ENCODE measurements at places on chromosomes 16 and 17.

DNA sequence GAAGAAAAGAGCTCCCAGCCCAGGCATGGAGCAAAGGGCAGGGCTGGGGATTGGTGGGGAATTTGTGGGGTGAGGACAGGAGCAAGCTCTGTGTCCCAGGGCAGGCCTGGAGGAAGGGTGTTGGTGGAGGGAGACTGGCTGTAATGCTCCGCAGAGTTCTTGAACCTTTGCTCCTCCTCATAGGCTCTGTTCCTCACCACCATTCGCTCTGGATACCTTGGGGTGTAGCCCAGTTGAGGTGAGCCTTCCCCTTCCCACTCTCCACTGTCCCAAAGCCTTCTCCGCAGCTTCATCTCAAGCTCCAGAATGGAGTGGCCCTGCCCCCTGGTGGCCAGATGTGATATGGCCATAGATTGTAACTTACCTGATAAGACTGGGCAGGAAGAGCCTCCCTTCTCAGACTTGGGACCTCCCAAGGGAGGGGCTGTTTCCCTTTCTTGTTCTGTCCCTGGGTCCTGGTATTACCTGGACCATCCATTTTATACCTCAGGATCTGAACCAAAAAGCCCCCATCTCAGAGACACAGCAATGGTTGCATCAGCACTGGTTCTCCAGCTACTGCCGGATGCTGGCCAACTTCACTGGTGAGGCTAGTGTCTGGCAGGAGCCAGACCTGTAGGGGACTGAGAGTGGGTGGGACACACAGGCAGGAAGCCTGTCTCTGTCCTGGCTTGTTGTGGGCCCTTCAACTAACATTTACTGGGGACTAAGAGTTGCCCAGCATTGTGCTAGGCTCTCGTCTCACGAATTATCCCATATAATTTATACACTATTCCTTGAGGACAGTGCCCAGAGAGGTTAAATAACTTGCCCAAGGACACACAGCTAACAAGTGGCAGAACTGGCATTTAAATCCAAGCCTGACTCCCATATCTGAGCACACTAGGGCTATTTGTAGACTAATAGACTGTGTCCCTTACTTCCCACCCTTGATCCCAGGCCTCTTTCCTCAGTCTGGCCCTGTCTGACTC lies 19.1 kb upstream of the STAC2 start:
- no peak for DNase-seq

DNA sequence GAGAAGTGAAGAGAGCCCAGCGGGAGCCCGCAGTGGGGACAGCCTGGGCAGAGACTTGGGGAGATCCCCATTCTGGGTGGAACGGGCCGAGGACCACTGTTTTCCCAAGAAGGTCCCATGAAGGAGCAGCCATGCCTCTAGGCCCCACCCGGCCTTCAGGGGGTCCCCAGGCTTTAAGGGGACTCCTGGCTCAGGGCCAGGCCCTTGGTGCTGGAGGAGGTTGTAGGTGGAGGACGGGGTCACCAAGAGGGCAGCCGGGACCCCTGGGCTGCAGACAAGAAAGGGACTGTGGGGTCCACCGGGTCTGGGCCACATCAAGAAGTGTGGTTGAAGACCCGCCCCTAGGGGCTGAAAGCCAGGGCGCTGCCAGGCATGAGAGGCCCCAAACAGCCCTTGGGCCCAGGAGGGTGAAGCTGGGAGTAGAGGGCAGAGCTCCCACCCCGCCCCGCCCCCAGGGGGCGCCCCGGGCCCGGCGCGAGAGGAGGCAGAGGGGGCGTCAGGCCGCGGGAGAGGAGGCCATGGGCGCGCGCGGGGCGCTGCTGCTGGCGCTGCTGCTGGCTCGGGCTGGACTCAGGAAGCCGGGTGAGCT lies at the start of gene PRSS21:
Gene PRSS21, plus strand, starts transcription at position 487 of the 589 bp plus-strand sequence. Its CDS starts 32 bp downstream, at position 519.
- DNase-seq = no peak

DNA sequence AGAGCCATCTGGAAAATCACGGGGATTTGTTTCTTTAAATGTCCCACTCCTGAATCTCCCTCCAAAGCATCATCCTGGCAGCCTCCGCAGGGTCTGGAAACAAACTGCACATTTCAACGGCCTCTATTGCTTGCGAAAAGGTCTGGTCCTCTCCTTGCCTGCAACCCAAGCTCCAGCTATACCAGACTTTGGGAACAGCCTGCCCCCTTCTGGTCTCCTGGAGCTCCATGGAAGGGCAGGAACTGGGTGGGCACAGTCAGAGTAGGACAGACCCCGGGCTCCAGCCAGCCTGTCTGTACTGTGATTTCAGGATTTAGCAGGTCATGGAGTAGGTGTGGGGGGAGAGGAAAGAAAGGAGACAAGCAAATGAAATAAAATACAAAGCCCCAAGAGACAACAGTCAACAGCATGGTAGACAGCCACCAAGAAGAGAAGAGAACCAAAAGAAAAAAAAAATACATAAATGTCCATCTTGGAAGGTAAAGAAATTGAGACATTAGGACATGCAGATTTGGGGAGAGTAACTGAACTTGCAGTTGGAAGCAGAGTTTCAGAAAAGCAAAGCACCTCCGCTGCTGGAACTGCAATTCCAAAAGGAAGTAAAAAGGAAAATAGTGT lies 2.7 kb downstream of the XYLT1 start:
- no peak for DNase-seq

DNA sequence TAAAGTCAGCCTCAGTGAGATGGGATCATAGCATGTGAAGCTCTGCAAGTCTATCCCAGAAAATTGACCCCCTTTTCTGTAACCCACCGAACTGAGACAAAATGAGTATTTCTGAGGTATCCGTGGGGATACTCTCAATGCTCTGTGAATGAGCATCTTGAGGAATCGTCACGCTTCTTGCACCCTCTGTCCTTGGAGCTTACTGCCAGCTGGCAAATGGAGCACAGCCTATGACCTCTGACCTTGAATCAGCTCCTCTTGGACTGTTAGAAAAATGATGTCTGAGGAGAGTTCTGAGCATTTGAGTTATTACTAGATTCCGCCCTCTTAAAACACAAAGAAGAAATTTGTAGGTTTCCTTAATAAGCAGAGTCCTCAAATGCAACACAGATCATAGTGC lies 342.1 kb downstream of the ZFHX3 start:
- DNase-seq = no peak

DNA sequence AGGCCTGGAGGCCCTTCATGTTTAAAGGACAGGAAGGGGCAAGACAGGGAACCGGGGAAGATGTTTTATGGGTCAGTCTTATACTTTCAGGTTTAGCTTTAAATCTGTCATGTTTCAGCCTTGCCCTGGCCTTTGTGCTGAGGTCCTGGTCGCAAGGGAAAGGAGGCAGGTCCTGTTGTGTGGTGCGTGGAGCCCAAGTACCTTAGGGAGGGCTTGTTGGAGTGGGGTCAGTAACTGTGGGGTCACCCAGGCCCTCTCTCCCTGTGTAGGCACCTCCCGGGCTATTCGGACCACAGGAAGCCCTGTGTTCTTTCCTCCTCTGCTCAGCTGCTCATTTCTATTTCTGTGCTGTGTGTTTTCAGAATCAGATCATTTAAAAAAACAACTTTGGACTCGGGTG lies 42.7 kb downstream of the MPRIP start:
- no peak for DNase-seq

DNA sequence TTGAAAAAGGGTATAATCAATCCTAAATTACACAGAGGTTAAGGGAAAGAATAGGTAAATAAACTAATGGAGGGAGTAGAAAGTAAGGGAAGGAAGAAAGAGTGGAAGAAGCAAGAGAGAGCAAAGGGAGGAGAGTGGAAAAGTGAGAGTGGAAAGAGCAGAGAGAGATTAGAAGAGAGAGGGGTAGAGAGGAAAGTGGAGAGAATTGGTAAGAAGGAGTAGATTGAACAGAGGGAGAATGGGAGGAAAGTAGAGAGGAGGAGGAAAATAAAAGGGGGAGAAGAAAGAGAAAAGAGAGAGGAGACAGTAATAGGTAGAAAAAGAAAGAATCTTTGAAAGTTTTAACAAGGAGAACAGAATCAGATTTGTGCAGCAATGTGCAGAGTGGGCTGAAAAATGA lies 24.9 kb downstream of the TERB1 start:
- DNase-seq = no peak

DNA sequence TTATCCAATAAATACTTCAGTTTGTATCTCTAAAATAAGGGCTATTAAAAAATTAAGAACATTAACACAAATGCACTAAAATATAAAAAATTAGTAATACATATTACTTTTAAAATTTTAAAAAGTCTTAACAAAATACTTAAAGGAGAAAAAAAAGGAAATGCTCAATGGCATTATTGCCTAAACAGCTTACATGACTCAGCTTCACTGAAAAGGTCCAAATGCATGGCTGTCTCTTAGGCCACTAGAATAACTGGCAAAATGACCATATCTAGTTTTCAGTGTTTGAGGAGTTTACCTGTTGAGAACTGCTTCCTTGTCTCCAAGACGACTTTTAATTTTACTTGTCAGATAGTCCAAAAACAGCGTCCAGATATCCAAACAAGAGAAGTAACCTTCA lies 66.0 kb downstream of the XPO6 start:
- DNase-seq = no peak

GRCh38 chr16:4917117-4917516 lies 19.8 kb downstream of the PPL start:
- no peak for DNase-seq

DNA sequence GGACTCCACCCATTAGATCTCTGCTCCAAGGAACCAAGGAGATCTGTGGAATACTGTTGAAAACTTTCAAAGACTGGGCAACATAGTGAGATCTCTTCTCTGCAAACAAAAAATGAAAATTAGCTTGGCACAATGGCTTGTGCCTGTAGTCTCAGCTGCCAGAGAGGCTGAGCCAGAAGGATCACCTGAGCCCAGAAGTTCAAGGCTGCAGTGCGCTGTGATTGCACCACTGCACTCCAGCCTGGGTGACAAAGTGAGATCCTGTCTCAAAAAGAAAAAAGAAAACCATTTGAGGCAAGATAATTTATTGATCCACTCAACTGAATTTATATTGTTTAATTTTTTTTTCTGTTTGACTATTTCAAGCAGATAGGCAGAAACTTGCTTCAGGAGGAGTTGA lies 54.8 kb downstream of the CHD9NB start:
- DNase-seq = no peak

DNA sequence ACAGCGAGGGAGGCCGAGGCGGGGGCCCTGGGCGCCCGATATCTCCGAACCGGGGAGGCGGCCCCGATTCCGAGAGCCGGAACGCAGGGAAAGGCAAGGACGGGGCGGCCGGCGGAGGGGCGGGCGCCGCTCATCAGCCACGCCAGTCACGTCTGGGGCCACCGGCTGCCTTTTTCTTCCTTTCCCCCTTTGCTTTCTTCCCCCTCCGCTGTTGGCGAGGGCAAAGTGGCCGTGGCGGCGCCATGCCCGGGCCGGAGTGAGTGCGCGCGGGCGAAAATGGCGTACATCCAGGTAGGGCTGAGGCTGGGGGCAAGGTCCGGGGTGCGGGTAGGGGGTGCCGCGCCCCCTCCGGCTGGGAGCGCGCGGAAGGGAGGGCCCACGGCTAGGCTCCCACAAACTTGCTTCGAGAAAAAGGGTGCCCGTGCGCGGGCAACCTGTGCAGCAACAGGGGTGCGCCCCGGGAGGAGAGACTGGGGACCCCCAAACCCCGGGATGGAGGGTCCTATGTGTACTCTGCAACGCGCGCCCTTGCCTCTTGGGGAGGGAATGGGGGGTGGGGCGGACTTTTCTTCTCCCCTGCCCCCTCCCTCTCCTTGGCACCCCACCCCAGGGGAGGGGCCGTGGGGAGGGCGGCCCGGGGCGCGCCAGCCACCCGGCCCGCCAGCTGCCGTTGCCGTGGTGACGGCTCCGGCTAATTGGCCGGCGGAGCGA lies 486 bp downstream of the SYT17 start:
- DNase-seq = no peak

DNA sequence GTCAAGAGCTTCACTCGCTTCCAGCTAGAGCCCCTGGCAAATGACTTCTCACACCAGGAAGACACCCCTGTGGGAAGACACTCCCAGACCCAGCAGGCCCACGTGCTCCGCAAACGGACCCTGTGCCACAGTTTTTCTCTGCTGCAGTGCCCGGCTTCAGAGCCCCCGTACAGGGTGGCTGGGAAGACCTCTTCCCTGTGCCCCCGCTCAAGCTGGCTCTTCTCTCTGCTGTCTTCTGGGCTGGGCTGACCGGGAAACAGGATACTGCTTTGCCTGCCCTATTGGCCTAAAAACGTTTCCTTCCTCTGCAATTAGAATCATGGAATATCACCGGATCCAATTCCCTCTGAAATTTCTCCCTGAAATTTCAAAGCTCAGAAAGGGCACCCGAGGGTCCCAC lies 63.7 kb upstream of the CRHR1 start:
- no peak for DNase-seq

GRCh38 chr16:33877-34647 lies 19.3 kb downstream of the POLR3K start:
- no peak for DNase-seq

DNA sequence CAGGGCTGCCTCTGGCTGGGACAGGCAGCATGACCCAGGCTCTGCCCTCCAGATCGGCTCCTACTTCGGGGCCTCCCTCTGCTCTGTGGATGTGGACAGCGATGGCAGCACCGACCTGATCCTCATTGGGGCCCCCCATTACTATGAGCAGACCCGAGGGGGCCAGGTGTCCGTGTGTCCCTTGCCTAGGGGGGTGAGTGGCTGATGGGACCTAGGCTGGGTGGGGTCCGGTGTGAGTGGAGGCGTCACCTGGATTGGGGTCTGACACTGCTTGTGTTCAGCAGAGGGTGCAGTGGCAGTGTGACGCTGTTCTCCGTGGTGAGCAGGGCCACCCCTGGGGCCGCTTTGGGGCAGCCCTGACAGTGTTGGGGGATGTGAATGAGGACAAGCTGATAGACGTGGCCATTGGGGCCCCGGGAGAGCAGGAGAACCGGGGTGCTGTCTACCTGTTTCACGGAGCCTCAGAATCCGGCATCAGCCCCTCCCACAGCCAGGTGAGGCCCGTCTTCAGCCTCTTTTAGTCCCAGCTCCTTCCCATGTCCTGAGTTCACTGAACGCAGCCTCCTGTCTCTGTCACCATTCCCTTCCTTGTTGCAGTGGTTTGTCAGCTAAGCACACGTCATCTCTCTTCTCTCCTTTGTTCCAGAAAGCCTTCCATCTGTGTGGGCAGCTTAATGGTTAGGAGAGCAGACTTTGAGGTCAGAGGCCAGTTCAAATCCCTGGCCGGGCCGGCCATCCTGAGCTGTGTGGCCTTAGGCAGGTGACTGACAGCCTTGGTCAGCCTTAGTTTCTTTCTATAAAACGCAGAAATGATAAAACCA lies 16.9 kb downstream of the COX6A2 start:
- DNase-seq = no peak

GRCh38 chr17:57485916-57486881 lies 229.9 kb downstream of the MSI2 start:
- DNase-seq = no peak

DNA sequence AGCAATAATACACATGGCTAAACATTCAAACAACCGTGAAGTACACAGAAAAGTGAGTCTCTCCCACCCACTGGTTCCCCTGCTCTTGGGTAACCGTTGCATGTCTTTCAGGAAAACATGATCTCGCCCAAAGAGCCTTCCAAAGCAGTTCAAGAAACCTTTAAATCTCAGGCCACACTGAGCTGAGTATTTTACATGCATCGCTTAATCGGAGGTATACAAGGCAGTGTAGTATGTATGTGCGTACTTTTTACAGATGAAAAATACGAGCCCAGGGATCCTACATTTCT lies 741 bp upstream of the DEXI start:
- no peak for DNase-seq

Measured in vagina (tissue), 2 donors.